ENCODE measurements at places on chromosomes 2 and 18.

DNA sequence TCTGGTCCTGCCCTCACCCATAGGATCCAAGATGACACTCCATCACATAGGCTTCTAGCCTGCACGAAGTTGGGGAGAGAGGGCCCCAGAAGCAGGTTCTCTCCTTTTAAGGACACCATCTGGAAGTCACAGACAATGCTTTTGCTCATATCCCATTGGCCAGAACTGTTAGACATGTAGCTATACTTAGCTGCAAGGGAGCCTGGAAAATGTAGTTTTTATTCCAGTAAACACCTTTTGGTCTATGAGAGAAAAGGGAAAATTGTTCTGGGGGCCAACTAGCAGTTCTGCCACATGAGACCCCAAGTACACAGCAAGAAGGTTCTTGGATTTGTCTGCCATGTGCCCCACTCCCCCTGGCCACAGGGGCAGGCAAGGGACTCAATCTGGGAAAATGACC lies 206.1 kb downstream of the ZFP36L2 start:
- no peak for DNase-seq

DNA sequence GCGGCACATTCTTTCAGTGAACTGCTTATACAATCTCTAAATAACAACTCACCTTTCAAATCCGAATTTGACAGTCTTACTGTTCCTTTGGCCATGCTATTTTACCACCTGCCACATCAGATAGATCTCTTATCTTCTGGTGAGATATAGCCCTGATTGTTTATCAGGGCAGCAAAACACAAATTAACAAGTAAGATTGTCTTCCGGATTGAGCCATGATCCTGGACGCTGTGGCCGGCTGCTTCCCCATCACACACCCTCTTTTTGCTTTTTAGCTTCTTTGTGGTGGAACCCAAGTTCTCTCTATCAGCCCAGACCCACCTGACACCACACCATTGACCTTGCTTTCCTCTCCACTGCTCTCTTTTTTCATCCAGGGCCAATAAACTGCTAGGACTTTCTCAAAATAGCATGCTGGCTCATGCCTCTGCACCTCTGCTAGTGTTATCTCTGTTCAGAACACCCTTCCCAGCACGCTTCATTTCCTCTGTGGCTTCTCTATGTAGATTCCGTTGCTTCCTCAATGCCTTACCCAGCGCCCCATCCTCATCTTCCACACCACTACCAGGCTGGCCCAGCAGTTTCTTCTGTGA lies 111.8 kb upstream of the CNTNAP5 start:
- no peak for DNase-seq

DNA sequence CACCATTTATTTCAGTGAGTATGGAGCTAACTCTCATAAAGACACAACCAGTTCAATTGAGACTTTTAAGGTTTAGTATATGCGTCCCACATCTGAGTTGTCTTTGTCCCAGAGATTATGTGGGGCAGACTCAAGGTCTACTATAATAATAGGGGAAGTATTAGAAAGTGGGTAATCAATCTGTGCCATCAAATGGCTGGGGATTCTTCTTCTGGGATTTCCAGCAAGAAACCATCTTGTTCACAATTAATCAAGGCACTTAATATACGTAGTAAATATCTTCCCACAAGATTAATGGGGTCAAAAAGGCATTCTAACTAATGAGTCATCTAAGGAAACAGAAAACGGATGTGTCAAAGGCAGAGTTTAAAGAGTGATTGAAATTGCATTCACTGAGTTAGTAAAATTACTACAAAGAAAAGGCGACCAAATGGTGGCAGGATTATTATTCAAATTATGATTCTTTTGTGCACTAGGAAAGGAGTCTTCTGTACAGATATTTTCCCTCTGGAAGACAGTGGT lies 179.8 kb upstream of the REG3G start:
- DNase-seq, result no peak

GRCh38 chr18:77127769-77128671 lies 4.6 kb downstream of the MBP start:
- peak; percentile 27 for DNase-seq

DNA sequence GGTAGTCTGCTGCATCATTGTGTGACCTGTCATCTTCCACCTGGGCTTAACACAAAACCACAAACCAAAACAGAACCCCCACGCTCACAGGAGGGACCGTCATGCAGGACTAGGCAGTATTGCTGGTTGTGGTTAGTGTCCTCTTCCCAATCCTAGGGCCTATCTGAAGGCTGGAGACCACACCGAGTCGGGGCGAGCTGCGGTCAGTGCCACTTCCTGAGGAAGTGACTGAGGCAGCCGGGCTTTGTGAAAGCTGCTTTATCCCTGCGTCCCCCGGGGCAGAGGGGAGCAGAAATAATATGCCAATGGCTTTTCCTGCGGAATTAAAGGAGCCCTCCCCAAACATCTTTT lies 22.9 kb downstream of the ZNF532 start:
- no peak for DNase-seq

GRCh38 chr2:64204703-64205102 lies 60.5 kb upstream of the PELI1 start:
- no peak for DNase-seq

DNA sequence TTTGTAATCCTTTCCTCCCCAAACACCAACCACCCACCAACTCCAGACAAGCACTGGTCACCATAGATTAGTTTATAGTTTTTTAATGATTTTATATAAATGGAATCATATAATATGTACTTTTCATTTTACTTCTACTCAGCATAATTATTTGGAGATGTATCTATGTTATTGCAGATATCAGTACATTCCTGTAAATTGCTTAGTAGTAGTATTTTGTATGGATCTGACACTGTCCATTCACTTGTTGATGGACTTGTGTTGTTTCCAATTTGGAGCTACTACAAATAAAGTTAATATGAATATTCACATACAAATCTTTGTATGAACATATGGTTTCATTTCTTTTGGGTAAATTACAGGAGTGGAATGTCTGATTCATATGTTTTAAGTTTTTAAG lies 31.0 kb downstream of the ZC3H15 start:
- DNase-seq, result no peak

GRCh38 chr2:224444021-224444420 lies 42.1 kb upstream of the FAM124B start:
- no peak for DNase-seq

- no peak for DNase-seq
Measured at GRCh38 chr18:77110400-77110799, 22.2 kb downstream of the MBP start.

DNA sequence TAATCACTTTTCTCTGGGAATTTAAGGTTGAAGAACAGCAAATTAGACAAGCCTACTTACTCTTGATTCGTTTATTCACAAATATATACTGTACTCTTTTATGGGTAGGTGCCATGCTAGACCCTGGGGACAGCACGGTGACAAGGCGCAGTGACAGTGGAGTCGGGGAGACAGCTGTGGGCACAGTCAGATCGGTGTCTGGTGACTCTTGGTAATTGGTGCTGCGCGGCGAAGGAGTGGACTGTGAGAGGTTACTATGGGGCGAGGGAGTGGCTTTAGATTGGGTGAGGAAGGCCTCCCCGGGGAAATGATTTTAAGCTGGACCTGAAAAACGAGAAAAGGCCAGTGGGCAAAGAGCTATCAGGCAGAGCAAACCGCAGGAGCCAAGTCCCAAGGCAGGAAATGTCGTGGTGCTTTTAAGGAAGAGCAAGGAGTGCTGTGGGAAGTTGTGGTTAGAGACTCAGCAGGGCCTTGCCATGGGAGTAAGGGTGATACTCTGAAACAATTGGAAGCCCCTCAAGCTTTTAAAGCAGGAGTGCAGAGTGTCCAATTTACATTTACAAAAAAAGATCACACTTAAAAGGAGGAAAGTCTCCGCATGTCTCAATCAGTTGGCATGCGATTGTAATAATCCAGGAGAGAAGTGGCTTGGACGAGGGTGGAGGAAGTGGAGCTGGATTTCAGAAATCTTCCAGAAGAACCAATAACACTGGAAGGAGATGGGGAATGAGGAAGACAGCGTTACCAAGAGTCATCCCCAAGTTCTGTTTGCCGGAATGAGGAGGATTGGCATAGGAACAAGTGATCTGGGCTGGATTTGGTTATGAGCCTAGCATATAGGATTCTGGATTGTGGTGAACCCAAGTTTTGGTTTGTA lies 36.1 kb upstream of the TXNDC2 start:
- no peak for DNase-seq

DNA sequence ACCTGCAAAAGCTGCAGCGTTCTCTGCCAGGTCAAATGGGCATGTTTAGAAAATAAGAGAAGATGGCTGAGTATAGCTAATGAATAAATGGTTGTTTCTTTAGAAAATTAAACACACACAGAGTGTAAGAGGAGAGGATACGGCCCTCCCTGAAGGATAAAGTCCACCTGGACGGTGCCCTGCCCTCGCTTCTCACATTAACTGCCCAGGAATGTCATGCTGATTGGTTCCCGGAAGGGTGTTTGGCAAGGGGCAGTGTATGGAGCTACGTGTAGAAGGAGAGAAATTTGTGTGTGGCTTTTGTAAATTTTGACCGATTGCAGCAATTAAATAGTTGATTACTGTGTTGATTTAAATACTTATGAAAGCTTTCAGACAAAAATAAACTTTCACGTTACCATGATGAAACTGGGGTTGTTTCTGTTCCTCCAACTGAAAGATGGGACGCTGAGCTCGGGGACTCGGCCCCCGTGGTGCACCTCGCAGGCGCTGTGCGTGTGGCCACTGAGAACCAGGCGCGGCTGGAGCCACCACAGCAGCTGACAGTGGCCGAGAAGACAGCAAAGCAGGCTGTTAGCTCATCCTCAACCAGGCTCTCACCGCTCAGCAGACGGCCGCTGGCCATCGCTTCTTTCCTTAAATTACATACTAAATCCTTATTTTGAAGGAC lies 22.7 kb downstream of the MPPE1 start:
- no peak for DNase-seq

DNA sequence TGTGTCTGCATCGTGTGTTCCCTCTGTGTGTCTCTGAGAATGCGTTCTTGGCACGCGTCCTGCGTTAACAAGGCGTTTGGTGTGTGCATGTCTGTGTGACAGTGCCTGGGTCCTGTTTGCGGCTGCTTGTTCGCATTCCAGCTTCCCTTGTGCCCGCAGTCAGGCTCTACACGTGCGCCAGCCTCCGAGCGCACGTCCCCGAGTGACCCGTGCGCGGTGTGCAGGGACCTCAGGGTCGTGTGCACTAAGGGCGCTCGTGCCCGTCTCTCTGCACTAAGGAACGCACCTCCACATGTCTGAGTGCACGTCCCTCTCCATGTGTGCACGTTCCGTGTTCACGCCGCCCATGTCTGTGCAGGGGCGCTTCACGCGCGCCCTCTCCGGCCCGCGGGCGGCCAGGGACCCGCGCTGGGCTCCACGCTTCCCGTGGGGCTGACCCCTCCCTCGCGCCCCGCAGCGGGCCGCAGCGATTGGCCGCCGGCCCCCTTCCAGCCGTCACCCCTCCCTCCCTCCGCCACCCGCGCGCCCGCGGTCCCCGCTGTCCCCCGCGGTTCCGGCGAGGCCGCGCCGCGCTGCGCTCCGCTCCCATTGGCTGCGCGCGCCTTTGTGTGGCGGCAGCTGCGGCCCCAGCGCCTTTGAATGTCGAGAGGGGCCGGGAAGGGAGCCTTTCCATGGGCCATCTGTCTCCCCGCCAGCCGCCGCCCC lies 229.4 kb downstream of the HAUS1 start:
- no peak for DNase-seq

GRCh38 chr2:134718817-134719814 lies at the start of gene TMEM163:
TMEM163 (minus strand) TSS chr2:134719000.
- DNase-seq, result no peak

DNA sequence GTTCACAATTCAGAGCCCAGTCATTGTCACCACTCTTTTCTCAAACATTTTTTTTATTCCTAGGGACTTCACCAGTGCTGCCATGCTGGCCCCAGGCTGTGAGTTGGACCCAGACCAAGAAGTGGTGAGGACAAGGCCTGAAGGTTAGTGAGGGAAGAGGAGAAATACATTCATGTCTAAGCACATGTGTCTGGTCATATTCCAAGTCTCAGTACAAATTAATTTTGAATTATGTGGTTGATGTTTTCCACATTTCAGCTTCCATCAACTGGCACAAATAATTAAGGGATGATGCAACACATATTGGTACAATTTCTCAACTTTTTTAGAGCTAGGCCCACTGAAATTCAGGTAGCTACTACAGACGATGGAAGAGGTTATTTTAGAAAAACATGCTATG lies 106.6 kb upstream of the UPP2 start:
- DNase-seq, result no peak

- no peak for DNase-seq
Measured at GRCh38 chr2:212536817-212537725, 1.5 kb downstream of the ERBB4 start.

Data from NCI-H460 (cell line).